ENCODE measurements at places on chromosomes 3 and 15.

DNA sequence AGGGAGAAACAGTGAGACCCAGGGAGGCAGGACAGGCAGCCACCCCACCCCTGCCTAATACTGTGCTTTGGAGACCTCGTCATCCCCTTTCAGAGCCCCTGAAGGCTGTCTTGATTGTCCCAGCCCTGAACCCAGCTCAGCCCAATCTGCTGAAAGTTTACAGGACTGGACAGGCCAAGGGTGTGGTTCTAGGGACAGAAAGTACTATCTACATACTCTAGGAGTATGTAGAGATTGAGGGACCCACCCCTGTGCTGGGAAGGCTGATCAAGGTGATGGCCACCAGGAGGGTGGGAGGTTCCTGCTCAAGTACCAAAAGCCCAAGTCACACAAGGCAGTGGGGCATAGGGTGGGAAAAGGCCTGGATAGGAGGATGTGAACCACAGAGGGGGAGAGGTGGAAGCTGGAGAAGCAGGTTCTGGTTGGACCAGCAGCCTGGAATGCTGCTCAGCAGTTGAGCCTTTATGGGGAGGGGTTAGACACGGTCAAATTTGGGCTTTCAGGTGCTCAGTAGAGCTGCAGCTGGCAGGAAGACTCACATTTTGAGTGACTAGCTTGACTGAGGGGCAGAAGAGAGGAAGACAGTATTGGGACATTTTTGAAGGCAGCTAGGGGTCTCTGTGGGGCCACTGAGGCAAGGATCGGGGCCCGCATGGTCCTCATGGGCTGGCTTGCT lies 6.7 kb downstream of the NBEAL2 start:
- DNase-seq, result no peak

DNA sequence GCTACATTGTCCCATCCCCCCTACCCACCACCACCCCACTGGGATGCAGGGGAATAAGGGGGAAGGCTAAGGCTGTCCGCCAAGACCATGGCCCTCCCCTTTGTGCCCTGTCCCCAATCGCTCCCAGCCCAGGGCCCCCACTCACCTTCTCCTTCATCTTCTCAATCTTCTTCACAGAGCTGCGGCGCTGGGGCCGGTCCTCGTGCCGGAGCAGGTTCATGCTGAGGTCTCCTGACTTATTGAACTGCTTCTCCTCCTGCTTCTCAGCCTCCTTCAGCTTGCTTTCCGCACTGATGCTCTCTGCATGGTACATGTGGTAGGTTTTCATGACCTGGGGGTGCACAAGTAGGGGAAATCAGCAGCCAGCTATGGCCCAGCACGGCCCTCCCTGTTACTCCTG lies 101.0 kb upstream of the RAD18 start:
- DNase-seq, result no peak

- no peak for DNase-seq
Observed at GRCh38 chr15:35679186-35679585, 133.2 kb upstream of the DPH6 start.

DNA sequence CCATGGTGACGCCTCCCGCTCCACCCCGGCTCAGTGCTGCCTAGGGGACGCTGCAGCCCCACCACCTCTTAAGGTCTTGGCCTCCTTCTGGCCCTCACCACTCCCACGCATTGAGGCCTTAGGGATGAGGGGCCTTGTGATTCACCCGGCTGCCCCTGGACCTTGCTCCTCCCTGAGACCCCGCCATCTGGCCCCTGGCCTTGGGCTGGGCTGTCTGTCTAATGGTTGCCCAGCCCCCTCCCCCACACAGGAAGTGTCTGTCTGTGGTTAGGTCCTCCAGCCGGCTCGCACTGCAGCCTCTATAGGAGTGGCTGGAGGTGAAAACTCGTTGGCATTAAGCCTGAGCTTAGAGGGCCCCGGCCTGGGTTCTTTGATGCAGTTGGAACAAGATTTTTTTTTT lies 21.5 kb upstream of the MTHFS start:
- no peak for DNase-seq

GRCh38 chr3:106272302-106272701 lies 403.5 kb upstream of the CBLB start:
- DNase-seq, result no peak

DNA sequence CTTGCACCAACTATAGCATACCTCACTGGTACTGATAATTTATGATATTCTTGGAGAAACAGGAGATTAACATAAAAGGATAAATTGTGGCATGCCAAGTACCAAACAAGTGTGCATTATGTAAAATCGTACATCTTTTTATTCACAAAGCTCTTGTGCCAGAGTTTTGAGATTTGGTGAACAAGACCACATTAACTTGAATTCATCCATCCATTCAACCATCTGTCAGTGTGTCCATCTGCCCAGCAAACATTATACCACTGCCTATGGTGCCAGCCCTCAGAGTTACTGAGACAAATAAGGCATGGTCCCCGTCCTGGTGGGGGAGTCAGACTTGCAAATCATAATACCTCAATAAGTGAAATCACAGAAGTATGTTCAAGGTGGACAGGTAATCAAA lies 17.0 kb upstream of the NEO1 start:
- DNase-seq, result no peak

GRCh38 chr15:45402955-45403877 lies 24.9 kb upstream of the GATM start:
- peak; percentile 32 for DNase-seq

DNA sequence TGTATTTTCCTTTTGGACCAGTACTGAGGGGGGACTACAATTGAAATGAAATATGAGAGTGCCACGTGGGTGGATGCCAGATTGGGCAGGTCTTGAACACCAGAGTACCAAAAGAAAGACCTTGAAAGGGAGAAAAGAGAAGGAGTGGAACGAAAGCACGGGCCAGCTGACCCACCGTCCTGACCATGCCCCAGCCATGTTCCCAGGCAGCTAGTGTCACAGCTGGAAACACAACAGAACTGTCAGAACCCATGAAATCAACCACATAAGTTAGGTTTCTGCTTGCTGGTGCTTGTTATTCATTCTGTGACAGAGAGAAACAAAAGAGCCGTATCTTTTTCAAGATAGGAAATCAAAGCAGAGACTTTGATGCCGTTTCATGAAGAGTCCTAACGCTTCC lies 268.8 kb downstream of the MEX3B start:
- no peak for DNase-seq

DNA sequence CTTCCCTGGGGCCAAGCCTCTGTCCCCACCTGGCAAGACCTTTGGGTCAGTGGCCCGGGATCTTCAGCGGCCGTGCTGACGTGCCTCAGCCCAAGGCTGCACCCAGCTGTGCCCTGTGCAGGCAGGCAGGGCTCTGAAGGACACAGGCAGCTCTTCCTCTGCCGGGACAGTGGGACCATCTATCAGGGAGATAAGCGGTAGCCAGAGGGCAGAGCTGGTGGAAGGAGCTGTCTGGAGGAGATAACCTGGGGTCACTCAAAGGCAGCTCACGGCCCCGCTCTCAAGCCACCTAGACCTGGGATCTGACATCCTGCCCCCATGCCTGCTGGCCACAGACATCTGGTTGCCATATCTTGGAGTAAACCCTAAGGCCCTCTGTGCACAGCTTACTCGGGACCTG lies 27.3 kb downstream of the DUSP7 start:
- DNase-seq, result no peak

DNA sequence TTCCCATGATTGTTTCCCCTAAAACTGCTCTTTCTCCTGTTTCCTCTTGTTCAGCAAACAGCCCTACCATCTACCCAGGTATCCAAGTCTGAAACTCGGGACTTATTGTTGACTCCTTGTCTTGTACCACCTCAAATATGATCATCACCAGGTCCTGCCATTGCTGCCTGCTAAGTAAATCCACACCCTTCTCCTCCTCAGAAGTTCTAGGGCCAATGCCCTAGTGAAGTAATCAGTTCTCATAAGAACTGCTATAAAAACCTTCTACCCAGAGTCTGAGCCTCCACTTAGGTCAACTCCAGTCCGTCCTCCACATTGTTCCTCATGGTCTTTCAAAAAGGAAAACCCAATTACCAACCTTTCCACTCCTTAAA lies 77.0 kb upstream of the IL12A start:
- DNase-seq, result no peak

GRCh38 chr3:170814822-170815221 lies 55.2 kb downstream of the RPL22L1 start:
- DNase-seq, result no peak

DNA sequence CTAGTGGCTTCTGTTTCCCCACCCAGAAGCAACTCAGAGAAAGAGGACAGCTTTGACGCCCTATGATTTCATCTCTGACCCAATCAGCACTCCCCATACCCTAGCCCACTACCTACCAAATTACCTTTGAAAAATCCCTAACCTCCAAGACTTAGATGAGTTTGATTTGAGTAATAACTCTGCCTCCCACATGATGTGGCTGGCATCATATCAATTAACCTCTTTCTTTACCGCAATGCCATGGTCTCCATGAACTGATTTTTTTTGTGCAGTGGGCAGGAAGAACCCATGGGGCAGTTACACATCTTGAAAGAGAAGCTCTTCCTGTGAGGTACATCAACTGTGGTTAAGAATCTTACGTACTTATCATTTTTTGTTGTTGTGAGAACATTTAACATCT lies 25.5 kb upstream of the APOD start:
- DNase-seq, result no peak

DNA sequence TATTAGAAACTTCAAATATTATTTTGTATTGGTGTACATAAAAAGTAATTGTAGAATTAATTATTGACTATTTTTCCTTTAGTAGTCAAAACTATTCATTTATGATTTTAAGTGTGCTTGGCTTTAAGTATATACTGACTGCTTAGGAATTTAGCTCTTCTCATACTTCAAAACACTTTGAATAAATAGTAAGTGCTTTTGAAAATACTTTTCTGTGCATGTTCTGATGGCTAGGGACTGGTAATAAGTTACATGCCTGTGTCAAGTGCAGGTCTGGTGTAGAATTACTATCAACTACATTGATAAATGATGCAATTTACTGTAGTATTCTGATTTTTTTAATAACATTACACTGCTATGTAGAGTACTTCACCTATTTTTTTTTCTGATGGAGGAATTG lies 397.6 kb upstream of the SGO1 start:
- DNase-seq, result no peak

- no peak for DNase-seq
Observed at GRCh38 chr3:184683900-184684560, 27.8 kb downstream of the MAGEF1 start.

DNA sequence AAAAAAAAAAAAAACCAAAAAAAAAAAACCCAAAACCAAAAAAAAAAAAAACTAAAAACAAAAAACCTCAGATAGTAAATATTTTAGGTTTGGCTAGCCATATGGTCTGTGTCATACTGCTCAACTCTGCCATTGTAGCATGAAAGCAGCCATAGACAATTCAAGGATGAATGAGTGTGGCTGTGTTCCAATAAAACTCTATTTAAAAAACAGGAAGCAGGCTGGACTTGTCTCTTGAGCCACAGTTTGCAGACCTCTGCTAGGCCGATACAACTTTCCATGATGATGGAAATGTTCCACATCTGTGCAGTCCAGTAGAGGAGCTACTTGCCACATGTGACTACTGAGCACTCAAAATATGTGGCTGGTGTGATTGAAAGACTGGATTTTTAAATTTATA lies 11.1 kb downstream of the EFCAB12 start:
- DNase-seq, result no peak
